Left renal pelvis (tissue), 4 donors: ENCODE measurements at places on chromosomes 2 and 18. TPM values are rescaled to one million over a fixed set of nuclear protein-coding genes. Genes with fewer than 3 reads are reported as not detected.

Gene NEURL3
- 3.3 TPM for polyA plus RNA-seq

Gene AFF3
- polyA plus RNA-seq, result 72.9 TPM

Gene PPP1R1C
- polyA plus RNA-seq, result 1.5 TPM

Gene LIMS2
- 15.8 TPM for polyA plus RNA-seq

Gene LOXL3
- polyA plus RNA-seq, result 9.2 TPM

Gene FIGN
- polyA plus RNA-seq, result 5.9 TPM

Gene EMILIN1
- 67.1 TPM for polyA plus RNA-seq

Gene DIPK1C
- polyA plus RNA-seq, result 0.53 TPM

Gene CTAGE1
- not detected for polyA plus RNA-seq

Gene ATL2
- 68.7 TPM for polyA plus RNA-seq

Gene WNT10A
- polyA plus RNA-seq, result 1.3 TPM

Gene PSMA8
- polyA plus RNA-seq, result not detected

Gene RFTN2
- 20.2 TPM for polyA plus RNA-seq

Gene SERPINB3
- not detected for polyA plus RNA-seq

Gene CLIP4
- 13.0 TPM for polyA plus RNA-seq

Gene C2orf80
- polyA plus RNA-seq, result not detected

Gene ACADL
- polyA plus RNA-seq, result 21.0 TPM

Gene GPR75
- 3.9 TPM for polyA plus RNA-seq

Gene GULP1
- 63.4 TPM for polyA plus RNA-seq

Gene HNMT
- 72.6 TPM for polyA plus RNA-seq

Gene PAX3
- not detected for polyA plus RNA-seq

Gene MZT2A
- 28.2 TPM for polyA plus RNA-seq

Gene CPLX4
- polyA plus RNA-seq, result not detected

Gene MALL
- 15.3 TPM for polyA plus RNA-seq

Gene IL36A
- polyA plus RNA-seq, result not detected

Gene UGT1A3
- polyA plus RNA-seq, result not detected

Gene ASXL3
- 6.6 TPM for polyA plus RNA-seq

Gene SLC66A2
- polyA plus RNA-seq, result 21.0 TPM

Gene DYNAP
- not detected for polyA plus RNA-seq

Gene RIT2
- 0.20 TPM for polyA plus RNA-seq
